NCI-H2029 treated with DMSO at 0.1 percent for 48 hours (cell line): ENCODE measurements at places on chromosomes 12 and 14.

DNA sequence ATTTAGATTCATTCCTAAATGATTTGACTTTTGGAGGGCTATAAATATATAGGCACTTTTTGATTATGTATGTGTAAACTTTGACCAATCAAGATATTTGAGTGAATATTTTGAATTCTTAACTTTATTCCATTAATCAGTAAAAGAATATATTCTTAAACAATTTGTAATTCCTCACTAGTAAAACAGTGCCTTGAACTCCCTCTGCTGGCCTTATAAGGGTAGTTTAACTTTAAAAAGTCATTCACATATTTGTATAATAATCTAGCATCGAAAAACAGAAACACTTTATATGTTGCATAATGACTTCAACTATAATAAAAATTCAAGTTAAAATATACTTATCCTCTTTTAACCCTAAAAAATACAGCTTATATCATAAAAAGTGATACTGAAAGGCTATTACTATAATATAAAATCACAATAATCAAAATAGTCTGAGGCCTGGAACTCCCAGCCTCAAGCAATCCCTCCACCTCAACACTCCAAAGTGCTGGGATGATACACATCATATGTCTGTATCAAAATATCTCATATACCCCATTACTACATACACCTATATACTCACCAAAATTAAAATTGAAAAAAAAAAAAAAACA is 31.2 kb downstream of the CCDC59 start:
- DNase-seq: peak; percentile 14

DNA sequence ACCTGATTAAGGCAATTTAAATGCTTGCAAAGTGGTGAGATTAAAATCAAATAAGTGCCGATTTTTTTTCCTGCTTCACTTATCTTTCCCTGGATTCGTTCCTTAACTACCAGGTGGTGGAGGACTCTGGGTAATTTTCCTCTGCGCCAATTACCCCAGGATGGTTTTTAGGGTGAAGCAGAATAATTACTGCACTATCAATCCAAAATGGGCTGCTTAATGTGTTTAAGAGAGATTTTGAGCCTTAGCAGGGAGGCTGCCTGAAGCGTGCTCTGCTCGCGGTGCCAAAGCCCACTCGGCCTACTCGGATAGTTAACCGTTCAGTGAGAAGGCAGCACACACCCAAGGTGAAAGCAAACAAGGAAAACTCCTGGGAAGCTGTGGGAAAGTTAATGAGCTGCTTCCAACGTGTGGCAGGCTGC is 274.9 kb upstream of the LMO3 start:
- peak; percentile 41 for DNase-seq

DNA sequence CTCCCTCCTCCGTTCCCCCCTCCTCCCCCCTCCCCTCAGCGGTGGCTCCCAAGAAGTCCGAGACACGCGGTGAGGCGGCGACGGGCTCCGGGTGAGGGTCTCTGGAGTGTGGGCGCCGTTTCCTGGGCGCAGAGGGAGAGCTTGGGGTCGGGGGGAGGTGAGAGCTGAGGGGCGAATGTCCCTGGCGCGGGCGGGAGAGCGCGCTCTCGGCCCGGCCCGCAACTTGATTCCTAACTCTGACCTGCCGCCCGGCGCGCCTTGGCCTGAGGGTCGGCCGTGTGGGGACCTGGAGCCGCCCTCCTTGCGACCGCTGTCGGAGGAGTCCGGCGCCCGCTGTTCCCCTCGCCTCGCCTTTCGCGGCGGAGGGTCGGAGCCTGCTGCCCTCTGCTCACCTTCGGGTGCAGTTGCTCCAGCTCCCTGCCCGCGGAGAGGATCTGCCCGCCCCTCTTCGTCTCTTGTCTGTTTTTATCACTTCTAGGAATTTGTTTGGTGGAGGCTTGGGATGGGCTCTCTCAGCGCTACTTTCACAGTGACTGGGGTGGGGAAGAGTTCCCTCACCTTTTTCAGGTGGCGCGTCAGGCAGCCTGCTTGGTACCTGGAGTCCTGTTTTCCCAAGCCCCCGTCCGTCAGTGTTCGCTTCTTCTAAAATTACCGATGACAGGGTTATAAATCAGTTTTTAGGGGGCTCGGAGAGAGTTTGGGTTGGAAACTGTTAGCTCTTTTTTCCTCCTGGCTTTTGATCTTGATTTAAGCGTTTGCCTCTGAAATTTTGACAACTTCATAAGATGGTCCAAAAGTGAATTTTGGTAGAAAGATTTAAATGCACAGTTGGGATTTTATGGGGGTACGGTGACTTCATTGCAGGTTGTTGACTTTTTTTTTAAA is 495 bp downstream of the ADIPOR2 start:
- no peak for DNase-seq

DNA sequence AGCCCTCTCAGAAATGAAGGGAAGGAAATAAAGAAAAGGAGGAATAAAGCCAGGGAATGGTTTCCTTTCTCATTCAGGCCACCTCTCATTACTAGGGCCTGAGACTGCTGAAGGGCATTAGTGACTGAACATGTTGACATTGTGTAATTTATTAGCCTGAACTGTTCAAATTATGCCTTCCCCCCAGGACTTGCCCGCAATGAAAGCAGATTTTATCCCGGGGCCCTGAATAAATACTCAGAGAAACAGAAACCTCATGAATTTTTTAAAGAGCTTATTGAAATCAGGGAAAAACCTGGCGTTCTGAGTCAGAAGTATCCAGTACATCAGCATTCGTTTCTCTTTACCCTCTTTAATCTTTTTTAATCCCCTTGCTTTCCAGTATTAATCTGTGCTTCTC is 35.9 kb upstream of the WSCD2 start:
- no peak for DNase-seq

- no peak for DNase-seq
Measured at GRCh38 chr12:754851-755562, 2.6 kb downstream of the WNK1 start.

DNA sequence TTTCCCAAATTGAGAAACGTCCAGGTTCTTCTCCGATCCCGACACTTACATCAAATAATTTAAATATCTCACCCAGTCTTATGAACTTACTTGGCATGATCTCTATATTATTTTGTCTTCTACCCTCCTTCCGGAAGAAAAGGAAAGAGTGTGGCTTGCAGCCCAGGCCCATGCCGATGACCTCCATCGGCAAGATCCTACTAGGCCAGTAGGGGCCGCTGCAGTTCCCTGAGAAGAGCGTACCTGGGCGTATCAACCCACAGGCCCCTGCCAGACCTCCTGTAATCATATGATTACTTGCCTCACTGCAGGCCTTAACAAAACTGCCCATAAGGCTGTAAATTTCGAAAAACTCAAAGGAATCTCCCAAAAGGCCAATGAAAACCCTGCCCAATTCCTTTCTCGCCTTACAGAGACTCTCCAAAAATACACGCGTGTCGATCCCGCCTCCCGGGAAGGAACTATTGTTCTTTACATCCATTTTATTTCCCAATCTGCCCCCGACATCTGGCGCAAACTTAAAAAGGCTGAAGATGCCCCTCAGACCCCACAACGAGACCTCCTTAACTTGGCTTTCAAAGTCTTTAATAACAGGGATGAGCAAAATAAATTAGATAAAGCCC is 69.6 kb downstream of the MOK start:
- peak; percentile 17 for DNase-seq

DNA sequence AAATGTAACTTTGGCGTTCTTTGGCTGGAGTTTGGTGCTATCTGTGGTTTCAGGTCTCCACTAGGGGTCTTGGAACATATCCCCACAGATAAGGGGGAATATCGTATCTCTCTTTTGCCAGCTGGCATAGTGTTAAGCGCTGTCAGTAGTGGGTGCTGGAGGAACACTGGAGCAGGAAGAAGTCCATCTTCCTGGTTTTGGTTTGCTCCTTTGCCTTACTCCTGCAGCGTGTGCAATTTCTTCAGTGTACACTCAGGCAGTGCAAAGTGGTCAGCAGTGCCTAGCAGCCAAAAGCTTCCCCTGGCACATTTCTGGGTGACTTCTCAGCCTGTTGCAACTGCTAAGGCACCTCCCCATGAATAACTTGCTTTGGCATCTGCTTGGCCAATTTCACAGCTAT is 11.7 kb upstream of the RIPK3 start:
- DNase-seq: no peak

DNA sequence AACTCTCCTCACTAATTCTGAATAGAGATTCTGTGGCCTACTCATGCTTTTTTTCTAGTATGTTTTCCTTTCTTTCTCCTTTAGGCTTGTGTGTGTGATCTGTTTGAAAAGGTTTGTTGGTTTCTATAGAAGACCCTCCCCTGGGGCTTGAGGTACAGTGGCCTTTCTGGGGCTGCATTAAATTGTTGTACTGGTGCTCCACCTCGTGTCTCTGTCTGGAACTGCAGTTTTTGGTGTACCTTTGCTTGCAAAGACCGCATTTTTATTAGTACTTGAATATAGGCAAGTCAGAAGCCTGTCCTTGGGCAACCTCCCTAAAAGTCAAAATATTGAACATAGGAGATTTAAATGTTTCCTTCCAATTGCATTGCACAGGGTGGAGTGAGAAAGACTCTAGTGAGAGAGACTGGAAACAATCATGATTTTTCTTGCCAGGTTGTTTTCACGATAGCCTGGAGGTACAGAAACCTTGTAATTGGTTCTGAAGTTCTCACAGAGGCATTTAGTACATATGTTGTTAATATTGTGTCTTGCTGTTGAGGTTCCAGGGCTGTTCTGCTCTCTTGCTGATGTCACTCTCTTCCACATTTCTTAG is 39.0 kb downstream of the SLCO1B1 start:
- DNase-seq: peak; percentile 13

GRCh38 chr12:50186681-50187080 is 19.5 kb upstream of the CERS5 start:
- no peak for DNase-seq

DNA sequence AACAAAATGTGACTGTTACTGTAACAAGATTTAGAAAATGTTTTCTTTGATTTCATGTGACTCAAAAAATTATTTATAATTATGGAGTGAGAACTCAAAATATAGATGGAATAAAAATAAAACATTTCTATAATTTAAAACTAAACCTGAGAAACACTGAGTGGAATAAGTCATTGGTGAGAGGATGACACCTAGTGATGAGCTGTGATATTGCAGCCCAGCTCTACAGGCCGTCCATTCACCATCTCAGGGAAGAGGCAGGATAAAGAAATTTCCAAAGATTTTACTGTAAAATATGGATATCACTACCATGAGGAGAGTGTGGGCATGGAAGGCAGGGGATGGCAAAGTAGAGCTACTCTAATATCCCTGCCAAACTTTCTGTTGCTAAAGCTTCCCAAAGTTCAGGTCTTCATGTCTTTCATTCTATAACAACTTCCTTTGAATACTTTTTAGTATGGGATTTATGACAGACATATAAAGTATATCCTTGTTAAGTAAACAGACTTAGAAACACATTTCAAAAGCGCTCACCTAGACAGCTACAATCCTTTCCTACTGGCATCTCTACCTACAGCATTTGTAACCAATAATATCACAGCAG is 308.0 kb downstream of the ITPR2 start:
- DNase-seq: no peak

DNA sequence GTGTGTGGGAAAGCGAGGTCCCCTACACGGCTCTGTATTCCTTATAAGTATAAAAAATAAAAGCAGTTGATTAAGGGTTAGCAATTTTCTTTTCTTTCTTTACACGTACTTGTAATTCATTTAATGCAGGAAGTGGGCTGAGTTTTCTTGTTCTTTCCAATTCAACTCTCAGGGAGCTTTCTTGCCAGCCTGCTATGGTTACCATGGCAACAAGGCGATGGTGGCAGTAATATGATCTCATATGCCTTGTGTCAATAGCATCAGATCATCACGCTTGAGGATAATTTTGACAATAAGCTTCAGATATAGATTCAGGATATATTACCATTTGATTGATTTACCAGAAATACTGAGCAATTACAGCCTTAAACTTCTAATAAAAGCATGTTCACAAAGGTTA is 466.5 kb downstream of the APAF1 start:
- peak; percentile 69 for DNase-seq

- no peak for DNase-seq
Measured at GRCh38 chr12:59833408-59833807, 237.6 kb downstream of the SLC16A7 start.

GRCh38 chr12:124927201-124928094 is 13.0 kb upstream of the UBC start:
- DNase-seq: no peak

GRCh38 chr12:25979563-25979962 is 21.1 kb downstream of the RASSF8 start:
- DNase-seq: no peak

DNA sequence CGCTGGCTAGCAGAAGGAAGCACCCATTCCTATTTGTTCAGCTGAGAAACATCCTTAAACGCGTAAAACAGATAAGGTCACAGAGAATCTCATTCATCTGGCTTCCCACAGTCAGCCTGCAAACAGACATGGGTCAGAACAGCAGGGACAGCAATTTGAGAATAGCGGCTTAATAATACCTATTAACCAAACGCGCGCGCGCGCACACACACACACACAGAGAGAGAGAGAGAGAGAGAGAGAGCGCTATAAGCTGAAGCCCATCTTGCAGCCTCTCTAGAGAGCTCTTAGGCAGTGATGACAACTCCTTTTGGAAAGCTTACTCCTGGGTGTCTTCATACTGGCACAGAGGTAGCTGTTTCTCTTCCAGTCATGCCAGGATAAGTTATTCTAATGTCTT is 26.4 kb downstream of the TMEM132D start:
- DNase-seq: no peak

DNA sequence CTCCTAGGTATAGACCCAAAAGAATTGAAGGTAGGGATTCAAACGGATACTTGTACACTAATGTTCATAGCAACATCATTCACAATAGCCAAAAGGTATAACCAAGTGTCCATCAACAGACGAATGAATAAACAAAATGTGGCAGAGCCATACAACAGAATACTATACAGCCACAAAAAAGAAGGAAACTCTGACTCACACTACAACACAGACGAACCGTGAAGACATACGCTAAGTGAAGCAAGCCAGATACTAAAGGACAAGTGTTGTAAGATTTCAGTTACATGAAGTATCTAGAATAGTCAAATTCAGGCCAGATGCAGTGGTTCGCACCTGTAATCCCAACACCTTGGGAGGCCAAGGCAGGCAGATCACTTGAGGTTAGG is 19.1 kb downstream of the CAMKK2 start:
- no peak for DNase-seq

DNA sequence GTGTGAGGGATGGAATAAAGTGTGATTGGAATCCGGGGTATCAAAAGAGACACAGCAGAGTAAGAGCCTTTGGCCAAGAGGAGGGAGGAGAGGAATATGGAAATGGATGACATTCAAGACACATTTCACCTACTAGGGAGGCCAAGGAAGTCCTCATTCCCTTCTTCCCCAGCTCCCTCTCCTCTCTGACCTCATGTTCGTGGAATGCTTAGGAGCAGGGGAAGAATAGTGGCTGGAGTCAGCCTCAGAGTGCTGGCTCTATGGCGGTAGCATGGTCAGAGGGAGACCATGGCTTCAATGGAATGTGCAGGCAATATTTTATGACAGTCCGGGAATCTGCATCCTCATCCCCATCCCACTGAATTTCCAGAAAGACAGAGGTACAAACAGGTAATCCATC is 196.6 kb downstream of the EGLN3 start:
- no peak for DNase-seq

- no peak for DNase-seq
Measured at GRCh38 chr14:61530296-61530695, 165.0 kb upstream of the HIF1A start.

- no peak for DNase-seq
Measured at GRCh38 chr14:104353221-104353920, 215.0 kb downstream of the KIF26A start.
